ENCODE measurements at places on chromosomes 2 and 18.

GRCh38 chr2:214242797-214243196 is 168.1 kb upstream of the VWC2L start:
- DNase-seq = no peak

GRCh38 chr2:74036450-74037195 is 51.9 kb downstream of the TET3 start:
- no peak for DNase-seq

DNA sequence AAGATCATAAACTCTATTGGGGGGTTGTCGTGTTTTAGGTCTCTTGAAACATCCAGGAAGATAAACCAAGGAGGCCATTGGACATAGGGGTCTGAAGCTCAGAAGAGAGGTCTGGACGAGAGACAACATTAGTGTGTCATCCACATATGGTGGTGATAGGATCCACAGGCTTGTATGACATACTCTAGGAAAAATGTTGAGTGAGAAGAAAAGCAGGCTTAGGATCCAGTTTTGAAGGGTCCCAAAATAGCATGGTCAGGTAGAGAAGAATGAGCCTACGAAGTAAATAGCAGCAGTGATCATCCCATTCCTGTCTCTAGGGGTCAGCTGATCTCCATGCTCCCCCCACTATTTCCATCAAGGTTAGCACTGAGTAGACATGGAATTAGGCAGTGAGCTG is 166.8 kb downstream of the ANKRD30B start:
- no peak for DNase-seq

DNA sequence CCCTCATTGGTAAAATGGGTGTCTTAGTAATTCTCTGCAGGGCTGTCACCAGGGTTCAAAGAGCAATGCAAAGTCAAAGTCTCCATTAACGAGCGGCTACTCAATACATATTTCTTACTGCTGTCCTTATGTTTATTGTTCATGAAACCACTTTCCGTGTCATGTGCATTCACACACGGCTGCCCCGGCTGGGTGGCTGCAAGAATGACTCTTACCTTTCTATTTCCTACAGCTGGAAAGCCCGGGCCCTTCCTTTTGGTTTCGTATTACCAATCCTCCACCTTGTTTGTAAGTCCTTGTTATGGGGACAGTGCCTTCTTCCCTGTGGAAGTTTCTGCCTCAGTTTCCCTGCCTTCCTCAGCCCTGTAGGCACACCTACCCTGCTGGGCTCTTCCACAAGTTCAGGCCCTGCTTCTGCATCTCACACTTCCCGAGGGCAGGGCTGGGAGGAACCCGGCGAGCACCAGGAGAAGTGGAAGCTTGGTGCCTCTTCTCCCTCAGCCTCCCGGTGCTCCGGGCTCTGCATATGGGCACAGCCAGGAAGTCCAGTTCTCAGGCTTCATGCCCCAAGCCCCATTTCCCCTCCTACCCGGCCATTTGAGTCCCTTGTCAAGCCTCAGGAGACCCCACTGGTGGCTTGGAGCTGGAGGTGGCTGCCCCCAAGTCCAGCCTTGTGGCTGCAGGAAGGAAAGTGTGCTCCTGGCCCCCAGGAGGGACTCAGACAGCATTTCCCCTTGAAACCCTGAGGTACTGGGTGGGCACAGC is 18.7 kb upstream of the ACKR3 start:
- no peak for DNase-seq

GRCh38 chr2:175525975-175526374 is 344.5 kb upstream of the ATP5MC3 start:
- no peak for DNase-seq

DNA sequence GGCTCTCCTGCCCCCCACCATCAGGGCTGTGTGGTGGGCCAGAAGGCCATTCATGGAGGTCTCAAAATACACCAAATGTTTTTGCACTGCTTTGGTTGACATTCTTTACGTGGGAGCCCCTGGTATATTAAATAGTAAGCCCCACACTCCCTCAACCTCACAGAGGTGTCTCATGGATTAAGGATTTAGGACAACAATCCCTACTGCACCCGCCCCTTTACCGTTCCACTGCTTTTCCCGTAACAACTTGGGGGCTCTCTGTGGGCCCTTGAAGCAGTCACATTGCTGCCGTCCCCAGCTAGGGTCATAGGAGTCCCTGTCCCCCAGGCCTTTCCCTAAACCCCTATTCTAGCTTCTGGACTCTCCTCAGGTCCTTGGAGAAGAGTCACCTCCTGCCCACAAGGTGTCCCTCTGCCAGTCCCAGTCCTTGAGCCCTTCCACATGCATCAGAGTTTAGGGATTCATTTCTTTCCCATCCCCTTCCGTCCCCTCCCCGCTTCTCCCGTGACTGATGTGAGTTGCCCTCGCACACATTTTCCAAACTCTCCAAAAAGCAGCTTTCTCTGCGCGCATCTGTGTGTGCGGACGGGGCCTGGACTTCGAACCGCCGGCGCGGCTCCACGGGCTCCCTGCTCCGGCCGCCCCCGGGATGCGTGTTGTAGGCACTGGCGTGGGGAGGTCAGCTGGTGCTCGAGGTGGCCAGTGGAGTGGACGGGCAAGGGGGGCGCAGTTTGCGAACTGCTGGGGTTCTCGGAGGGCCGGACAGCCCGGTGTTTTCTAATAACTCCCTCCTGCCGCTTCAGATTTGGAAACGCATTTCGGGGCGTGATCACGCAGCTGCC is 84.8 kb downstream of the LYPD1 start:
- no peak for DNase-seq

DNA sequence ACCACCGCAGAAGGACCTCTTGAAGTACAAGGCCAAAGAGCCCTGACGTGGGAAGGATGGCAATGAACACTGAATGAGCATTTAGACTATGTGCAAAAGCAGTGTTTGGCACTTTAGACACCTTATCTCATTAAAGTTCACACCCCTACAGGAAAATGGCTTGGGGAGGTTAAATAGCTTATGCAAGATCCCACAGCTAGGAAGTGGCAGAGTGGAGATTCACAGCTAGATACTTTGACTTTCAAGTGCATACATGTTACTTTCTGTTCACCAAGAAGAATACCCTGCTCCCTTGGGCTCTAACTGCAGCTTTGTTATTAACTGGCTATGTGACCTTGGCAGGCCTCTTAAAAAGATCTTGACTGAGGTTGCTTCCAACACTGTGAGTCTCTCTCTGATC is 58.2 kb downstream of the ICOS start:
- no peak for DNase-seq

GRCh38 chr2:222864296-222864695 is 3.5 kb downstream of the ACSL3 start:
- DNase-seq = no peak

GRCh38 chr2:224126440-224126839 is 87.4 kb upstream of the SERPINE2 start:
- DNase-seq = no peak

- DNase-seq = no peak
Measured at GRCh38 chr18:70276416-70277191, 12.2 kb upstream of the SOCS6 start.

DNA sequence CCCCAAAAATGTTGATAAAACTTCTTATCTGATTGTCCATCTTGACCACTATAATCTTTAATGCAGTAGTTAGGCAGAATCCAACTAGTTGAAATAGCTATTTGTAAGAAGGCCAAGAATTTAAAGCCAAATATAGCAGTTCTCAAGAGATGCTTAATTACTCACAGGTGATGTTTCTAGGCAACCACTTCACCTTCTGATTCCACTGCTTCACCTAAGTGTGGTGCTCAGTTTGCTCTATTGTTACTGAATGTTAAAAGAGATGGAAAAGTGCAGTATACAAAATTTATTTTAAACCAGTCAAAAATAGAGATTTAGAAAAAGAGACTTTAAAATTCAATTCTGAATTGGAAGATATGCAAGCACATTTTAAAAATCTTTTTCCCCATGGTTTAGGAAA is 539.4 kb downstream of the ZNF804A start:
- DNase-seq = no peak

DNA sequence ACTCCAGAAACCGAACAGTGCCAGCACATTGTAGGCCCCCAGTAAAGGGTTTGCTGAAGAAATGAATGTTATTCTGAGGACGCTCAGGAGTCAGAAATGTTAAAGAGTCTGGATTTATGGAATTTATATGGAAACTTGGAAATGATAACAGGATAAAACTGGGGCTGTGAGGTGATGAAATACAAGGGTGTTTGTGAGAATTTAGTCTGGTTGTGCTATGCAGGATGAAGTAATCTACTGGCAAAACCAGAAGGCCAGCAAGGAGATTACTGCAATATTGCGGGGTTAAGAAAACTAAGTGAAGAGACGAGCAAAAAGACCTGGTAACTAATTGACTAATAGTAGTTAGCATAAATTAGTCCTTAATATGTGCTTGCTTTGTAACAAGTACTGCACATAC is 467.8 kb downstream of the ZEB2 start:
- no peak for DNase-seq

DNA sequence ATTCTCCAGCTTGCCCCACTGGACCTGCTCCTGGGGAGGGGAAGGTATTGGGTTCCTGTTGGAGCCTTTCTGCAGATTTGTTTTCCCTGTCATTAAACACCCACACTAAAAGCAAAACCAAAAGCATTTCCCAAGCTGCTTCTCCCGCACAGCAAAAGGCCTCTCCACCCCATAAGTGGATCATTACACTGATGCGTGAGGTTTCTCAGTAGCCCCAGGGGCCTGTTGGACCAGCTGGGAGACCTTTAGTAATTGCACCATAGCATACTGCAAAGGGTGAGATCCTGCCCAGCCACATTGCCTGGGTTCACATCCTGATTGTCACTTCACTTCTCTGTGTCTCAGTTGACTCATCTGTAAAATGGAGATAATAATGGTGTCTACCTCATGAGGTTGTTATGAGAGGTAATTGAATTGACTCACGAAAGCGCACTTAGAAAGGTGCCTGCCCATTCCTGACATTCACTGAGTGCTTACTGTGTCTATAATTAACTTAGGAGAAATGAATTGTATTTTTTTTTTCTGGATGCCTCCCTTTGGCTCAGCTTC is 43.9 kb downstream of the TOGARAM2 start:
- no peak for DNase-seq

- peak; percentile 65 for DNase-seq
Measured at GRCh38 chr2:201779901-201780673, 646 bp downstream of the ALS2 start.

DNA sequence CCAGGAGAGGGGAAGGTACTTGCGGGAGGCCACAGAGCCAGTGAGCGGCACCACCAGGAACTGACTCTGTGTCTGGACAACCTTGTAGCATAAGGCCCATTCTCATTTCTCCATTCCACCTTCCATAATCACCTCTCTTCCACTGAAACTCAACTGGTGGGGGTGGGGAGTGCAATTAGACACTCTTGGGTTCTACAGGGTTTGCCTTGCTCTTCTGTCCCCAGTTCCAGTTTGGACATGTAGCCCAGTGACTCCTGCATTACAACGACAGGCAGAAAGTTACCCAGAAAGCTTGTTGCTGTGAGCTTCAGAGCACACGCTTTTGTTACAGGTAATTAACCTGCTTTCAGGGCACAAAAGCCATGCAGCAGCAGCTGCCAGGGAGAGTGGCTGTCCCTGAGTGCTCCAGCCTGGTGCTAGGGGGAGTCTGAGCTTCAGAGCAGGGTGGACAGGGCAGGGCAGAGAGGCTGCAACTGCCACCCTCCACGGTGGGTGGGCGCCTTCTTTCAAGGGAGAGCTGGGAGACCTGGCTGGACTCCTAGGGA is 65.2 kb downstream of the COPS8 start:
- no peak for DNase-seq

- DNase-seq = no peak
Measured at GRCh38 chr2:35731674-35732073, 623.9 kb upstream of the CRIM1 start.

All from NCI-H526 (cell line).